ENCODE measurements at places on chromosomes 13 and 19.

DNA sequence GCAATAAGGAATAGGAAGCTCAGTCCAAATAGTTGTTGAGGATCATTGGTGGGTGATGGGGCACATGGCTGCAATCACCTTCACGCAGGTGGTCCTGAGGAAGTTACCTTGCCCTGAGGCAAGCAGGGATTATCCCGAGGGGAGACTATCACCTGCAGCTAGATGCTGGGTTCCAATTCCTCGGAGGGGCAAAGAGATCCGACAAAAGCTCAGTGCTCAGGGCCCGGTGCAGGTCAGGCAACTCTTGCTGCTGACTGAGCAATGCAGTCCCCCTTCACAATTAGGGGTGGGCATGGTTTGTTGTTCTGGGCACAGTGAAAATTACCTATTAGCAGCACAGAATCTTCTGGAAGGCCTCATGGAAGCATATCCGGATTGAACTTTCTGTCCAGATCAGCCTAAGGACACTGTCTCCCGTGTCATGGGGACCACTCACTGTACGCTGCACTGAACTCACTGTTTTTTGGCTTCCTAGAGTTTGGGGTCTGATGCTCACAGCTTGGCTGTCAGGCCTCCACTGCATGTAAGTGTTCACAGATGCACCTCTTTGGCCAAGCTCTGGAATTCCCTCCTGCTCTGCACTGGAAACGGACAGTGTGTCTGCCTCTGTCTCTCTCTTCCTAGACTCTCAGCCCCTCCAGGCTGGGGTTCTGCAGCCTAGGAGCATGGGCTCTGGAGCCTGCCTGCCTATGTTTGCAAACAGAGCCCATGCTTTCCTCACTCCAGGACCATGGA, 372.7 kb downstream of the ZNF536 start:
- no peak for DNase-seq

DNA sequence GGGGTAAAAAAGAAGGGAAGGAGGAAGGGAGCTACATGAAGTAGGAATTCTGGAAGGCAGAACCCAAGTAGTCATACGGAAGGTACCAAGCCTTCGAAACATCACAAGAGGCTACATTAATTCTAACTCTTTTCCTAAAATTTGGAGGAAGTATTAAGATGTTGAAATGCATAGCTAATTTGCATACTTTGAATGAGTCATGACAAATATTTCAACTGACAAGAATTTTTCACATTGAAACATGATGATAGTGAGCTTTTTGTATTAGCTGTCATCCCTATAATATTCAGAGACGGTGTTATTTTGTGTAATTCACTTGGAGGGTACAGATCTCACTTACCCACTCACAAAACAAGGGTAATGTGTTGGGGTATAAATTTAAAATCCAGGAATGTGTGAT, 9.1 kb upstream of the ACOD1 start:
- no peak for DNase-seq

DNA sequence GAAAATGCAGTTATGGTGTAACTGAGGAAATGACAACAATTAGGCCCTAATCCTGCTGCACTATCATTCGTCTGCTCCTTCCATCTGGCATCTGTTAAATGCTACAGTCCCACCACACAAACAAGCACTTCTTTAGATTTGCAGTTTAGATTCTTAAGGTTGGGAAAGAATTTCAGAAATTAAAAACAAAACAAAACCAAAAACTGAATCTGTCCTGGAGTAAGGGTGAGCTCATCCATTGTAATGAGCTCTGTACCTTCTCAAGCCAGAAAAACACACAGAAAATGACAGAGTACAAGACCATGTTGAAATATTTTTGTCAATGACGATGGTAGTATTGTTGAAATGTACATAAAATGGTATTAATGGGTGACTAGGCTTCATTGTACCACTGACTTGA, 28.3 kb downstream of the SMAD9 start:
- no peak for DNase-seq

DNA sequence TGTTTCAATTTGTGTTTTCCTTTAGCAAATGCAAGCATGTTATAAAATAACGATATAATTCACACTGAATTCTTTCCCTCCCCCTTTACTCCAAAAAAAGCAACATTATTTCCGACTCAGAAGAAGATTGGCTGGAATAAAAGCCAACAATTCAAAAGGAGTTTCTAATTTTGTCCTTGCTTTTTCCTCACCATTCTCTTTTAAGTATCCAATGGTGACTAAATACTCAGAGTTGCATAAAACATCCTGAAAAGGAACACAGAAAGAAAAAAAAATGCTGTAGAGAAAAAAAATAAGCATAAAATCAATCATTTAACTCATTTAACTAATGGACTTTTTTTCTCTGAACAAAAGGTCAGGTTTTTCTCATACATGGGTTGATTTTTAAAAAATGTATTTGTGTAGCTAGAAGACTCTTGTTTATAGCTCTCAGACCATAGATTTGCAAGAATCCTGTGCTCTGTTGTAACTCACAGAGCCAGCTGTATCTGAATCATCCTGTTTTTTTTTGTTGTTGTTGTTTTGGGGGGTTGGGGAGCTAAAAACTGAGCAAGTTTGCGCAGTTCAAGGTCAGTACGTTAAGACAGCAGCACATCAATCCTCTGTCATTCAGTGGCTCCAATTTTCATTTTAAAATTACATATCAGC, 108.1 kb downstream of the PCDH17 start:
- DNase-seq: no peak

DNA sequence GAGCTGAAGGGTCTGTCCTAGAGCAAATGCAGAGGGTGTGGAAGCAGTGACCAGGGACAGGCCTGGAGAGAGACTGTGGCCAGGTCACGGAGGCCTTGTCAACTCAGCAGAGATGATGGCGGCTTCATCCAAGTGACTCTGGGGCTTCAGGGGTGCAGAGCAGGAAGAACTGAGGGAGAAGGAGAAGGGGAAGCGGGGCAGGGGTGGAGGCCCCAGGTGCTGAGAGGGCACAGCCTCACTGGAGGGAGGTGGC, 299.1 kb downstream of the ZNF536 start:
- no peak for DNase-seq

DNA sequence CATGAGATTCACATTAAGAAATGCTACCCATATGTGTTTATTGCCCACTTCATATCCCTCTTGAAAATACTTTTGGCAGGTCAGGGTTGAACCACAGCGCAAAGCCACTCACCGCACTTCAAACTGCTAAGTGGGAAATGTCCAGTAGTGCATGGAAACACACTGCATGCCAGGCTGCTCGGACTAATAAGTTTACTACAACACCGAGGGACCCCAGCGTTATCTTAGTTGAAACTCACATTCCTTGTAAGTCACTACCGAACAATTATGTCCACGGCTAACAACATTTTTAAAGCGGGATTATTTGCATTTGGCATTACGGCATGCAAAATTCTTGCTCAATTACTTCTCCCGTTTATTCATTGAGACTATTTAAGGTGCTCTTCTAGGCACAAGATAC, 4.0 kb downstream of the BRD4 start:
- DNase-seq: no peak

- no peak for DNase-seq
Measured at GRCh38 chr19:48069435-48069834, 25.6 kb upstream of the CABP5 start.

GRCh38 chr19:2015608-2015950, at the start of gene BTBD2:
Gene BTBD2 (minus strand): TSS chr19:2015714. CDS start chr19:2015703, 11 bp downstream.
- DNase-seq: no peak

DNA sequence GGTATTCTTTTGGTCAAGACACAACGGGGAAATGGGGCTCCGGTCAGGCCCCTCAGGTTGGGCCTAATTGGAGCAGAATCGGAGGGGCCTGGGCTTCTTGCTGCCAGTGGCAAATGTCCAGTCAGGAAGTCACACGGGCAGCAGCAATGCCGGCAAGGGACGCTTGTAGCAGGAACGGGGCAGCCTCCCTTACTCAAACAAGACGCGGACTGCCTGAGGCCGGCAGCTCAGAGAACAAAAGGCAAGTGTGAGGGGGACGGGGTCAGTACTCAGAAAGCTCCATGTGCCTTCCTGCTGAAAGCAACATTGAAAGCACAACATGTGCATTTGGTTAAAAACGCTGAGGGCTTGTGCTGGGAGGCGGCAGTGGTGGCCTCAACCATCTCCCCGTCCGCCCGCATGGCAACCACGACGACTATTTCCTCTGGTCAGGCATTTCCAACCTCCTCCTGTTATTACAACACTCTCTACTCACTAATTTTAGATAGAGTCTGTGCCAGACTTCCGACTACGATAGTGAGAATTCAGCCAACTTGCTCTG, 20.5 kb upstream of the RASA3 start:
- no peak for DNase-seq

GRCh38 chr13:95360464-95361097, 59.3 kb upstream of the ABCC4 start:
- DNase-seq: no peak

DNA sequence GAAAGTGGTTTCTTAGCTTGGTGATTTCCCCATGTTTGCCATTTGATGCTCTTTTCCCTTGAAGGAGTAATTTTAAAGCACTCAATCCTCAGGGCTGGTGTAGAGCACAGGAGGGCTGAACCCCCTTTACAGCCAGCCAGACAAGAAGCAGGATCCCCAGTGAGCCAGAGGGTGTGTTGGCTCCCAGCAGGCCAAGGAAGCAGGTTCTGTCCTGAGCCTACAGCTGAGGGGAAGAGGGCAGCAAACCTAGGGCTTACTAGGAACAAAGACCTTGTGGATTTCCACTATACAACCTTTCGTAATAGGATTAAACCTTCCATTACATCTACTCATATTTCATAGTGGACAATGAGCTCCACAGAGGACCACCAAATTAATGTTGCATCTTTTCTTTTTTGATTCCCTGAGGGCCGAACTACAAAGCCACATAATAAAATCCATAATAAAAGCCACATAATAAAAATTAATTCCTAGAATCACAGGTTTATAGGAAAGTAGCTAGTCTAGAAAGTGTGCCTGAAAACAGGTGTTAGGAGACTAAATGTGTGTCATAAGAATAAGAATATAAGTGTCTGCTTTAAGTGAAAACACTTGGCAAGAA, 300.2 kb downstream of the DCLK1 start:
- DNase-seq: no peak

GRCh38 chr19:11887611-11888531, at the start of gene ZNF69:
Gene ZNF69 (plus strand): TSS chr19:11887782. CDS start chr19:11887924, 142 bp downstream.
- DNase-seq: peak; percentile 35

DNA sequence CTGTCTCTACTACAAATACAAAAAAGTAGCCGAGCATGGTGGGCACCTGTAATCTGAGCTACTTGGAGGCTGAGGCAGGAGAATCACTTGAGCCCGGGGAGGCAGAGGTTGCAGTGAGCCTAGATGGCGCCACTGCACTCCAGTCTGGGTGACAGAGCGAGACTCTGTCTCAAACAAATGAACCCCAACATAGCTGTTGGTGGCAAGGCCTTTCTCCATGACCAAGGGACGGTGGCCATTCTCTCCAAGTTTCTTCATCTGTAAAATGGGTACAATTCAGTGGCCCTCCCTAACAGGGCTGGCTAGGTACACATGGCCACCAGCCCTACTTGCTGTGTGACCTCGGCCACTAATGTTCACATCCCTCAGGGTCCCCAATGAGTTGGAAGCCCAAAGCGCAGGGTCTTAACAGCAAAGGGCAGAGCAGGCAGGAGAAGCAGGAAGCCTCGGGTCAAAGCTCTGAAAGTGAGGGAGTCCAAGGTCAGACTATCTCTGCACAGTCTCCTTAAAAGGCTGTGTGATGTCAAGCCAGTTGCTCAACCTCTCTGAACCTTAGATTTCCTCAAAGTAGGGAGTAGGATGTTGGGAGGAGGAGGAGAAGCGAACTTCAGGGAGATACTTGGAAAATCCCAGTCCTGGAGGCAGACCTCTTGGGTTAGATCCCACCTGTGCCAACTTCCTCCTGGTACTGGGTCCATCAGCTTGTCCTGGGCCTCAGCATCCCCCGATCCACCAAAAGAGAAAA, 2.7 kb downstream of the JUND start:
- no peak for DNase-seq

DNA sequence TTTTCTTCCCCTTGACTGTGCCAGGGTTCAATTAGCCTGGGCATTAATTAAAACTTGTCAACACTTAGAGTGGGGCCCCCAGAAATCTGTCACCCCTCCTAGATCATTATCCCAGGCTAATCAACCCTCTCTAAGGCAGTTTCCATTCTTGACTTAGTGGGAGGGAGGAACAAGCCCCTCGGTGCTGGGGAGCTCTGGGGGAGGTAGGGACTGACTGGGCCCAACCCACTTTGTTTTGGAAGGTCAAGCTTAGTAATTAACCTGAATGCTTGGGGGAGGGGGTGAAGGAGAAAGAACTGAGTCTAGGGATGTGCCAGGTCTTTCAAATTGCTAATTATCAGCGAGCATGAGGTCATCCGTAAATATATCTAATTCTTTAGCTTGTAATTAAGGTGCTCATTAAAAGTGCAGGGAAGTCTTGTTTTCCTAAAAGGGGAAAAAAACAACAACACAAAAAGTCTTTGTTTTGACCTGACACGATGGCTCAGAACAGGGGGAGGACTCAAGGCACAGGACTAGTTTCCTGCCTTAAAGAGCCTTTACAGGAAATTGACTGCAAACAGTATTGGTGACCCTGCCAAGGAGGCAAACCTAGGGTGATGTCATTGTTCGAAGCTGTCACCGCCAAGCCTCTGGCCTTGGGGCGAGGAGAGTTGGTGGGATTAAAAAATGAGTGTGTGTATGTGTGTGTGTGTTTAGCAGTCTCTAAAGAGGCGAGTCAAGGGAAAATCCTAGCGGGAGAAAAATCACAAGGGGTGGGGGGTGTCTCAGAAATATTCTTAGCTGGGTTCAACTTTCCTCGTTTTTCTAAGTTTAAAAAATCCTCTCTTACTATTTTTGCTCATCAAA, 19.4 kb downstream of the ACTN4 start:
- no peak for DNase-seq

DNA sequence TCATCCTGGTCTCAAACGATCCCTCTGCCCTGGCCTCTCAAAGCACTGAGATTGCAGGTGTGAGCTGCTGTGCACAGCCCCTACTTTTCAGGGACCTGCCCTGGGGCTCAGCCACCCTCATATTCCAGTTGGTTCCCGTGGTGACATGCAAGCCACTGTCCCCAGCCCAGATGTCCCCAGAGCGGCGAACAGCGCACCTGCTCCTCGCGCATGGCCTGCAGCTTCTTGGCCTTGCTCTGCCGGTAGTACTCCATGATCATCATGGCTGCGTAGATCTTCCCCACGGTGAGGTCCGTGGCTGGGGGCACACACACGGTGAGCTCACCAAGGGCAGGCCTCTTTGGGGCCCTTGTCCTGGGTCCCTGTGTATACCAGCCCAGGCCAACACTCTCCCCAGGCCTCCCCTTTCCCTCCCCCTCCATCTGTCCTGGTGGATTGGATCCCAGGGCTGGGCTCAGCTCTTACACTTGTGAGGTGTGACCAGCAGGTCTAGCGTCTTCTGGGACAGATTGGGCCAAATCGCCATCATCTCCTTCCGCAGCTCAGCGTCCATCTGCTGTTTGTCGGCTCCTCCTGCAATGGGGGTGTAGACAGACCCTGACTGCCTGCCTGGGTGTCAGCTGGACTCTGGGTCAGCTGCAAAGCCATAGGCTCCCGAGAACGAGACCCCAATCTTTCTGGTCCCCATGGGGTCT, 64.0 kb downstream of the IER2 start:
- no peak for DNase-seq

DNA sequence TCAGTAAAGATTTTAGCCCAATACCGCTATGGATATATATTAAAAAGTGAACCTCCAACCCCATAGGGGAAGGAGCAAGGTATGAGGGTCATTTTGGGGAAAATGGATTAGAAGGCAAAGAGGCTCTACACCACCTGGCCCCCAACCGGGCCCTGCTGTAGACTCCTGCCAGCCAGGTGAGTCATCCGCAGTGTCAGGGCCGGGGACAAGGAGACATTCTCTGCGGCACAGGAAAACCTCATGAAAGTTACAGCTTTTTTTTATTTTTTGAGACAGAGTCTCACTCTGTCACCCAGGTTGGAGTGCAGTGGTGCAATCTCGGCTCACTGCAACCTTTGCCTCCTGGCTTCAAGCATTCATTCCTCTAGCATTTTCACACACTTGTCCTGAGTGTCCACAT, 32.0 kb downstream of the ZFR2 start:
- DNase-seq: no peak

GRCh38 chr19:12656899-12657571, 9.5 kb downstream of the MAN2B1 start:
- DNase-seq: no peak

Measured in activated gamma-delta T cell treated with anti-CD3 and anti-CD28 coated beads, Interleukin-2, amount 50 U/mL, for 16 hours (primary cell).